ENCODE measurements at places on chromosomes 6 and 20. TPM values are rescaled to one million over a fixed set of nuclear protein-coding genes. Genes with fewer than 3 reads are reported as not detected.

The SEL1L2 gene
- polyA plus RNA-seq, result not detected

The ROMO1 gene
- 1,087 TPM for polyA plus RNA-seq

The FKBP5 gene
- polyA plus RNA-seq, result 4.2 TPM

The CDC5L gene
- 6.0 TPM for polyA plus RNA-seq

DNA sequence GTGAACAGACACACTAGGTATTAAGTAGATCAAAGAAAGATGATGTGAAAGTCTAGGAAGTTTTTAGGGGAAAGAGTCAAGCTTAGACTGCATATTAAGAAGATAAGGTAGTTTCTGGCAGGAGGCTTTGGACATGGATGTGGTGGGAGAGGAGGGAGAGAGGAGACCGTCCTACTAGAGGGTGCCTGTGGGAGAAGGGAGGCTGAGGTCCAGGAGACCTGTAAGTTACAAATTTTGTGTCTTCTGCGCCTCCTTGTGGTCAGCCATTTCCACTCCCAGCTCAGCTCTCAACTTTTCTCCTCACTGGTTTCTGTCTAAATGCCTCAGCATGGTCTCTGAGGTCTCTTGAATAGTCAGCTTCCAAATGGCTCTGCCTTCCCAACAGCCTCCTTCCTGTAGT is 193.5 kb downstream of the UNC5CL start:
- peaks cover 6% of the 10 kb centered on the region for H3K4me1 ChIP-seq
- H3K36me3 ChIP-seq, result no peaks in the 10 kb centered on the region
- H3K4me3 ChIP-seq, result no peak overlapping the region
- DNase-seq, result no peak
- no peak overlapping the region for H3K27ac ChIP-seq

DNA sequence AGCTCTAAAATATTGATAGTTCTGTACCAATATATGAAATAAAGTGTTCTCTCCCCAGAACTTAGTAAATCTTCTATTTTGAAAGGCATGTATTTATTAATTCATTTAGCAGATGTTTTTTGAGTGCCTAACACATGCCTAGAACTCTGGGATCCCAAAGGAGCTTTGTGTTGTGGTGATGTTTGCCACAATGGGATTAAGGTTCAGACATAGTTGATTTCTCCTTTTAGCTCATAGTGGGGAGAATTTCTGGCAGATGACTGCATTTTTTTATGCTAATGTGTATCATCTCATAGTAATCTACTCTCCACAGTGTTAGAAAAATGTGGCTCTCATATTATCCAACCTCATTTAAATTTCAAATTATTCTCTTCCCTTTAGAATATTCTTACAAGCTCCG is 21.7 kb downstream of the MYB start:
- no peak overlapping the region for H3K4me3 ChIP-seq
- H3K4me1 ChIP-seq, result no peaks in the 10 kb centered on the region
- DNase-seq, result no peak
- peaks cover 9% of the 10 kb centered on the region for H3K36me3 ChIP-seq

DNA sequence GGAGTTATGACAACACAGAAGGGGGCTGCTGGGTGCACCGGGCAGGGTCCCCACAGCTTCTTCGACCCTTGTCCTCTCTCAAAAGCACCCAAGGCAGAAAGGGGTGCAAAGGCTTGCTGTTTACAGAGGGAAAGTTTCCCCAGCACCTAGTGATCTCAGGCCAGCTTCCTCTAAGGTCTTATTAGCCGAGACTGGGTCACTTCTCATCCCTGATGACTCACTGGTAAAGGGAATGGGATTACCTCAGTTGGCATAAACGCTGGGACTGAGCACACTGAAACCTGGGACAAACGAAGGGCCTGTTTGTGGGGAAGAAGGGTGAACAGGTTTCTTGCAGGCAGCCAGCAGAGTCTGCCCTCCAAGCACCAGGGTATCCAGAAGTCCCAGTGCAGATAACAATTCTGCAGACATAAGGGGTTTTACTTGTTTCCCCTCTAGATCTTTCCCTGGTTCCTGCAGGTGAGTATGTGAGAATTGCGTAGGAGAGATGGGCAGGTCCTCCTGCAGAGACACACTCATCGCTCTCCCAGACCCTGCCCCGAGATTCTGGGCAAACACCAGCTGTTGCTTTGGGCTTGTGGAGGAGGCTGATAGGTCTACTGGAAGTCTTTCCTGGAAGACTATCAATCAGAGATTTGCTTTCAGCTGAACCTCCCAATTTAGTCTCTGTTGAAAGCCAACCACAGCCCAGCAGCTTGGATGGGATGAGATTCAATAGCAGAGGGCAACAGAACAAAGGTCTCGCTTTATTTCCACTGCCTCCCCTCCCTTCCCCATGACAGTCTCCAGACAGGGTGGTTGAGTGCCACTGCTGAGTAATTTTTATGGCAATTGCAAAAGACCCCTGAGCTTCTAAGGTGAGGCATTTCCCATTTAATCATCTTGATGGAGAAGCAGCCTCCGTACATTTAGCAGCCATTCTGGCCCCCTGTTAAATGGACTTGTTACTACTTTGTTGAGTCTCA is 25.7 kb downstream of the KCNG1 start:
- H3K36me3 ChIP-seq, result no peaks in the 10 kb centered on the region
- H3K4me1 ChIP-seq, result no peaks in the 10 kb centered on the region
- DNase-seq, result no peak
- no peaks in the 10 kb centered on the region for H3K27me3 ChIP-seq

GRCh38 chr6:158912655-158913054 is 87.3 kb downstream of the RSPH3 start:
- no peak overlapping the region for H3K4me3 ChIP-seq
- no peaks in the 10 kb centered on the region for H3K4me1 ChIP-seq
- DNase-seq, result no peak
- no peak overlapping the region for H3K27ac ChIP-seq
- no peaks in the 10 kb centered on the region for H3K27me3 ChIP-seq

GRCh38 chr6:150857062-150857944 is 8.2 kb upstream of the MTHFD1L start:
- no peaks in the 10 kb centered on the region for H3K36me3 ChIP-seq
- no peak overlapping the region for H3K4me3 ChIP-seq
- no peaks in the 10 kb centered on the region for H3K27me3 ChIP-seq
- H3K4me1 ChIP-seq, result peaks cover 20% of the 10 kb centered on the region
- H3K27ac ChIP-seq, result peak overlapping the region; percentile 99

- H3K36me3 ChIP-seq, result no peaks in the 10 kb centered on the region
- H3K27me3 ChIP-seq, result peaks cover 19% of the 10 kb centered on the region
- no peak overlapping the region for H3K27ac ChIP-seq
- no peak for DNase-seq
- peak overlapping the region; percentile 70 for H3K4me3 ChIP-seq
Observed at GRCh38 chr20:36093804-36094145, 60.8 kb upstream of the EPB41L1 start.

GRCh38 chr6:110217266-110217665 is 37.0 kb downstream of the CDC40 start:
- H3K4me3 ChIP-seq, result no peak overlapping the region
- no peaks in the 10 kb centered on the region for H3K27me3 ChIP-seq
- no peaks in the 10 kb centered on the region for H3K4me1 ChIP-seq
- H3K27ac ChIP-seq, result no peak overlapping the region
- no peak for DNase-seq

DNA sequence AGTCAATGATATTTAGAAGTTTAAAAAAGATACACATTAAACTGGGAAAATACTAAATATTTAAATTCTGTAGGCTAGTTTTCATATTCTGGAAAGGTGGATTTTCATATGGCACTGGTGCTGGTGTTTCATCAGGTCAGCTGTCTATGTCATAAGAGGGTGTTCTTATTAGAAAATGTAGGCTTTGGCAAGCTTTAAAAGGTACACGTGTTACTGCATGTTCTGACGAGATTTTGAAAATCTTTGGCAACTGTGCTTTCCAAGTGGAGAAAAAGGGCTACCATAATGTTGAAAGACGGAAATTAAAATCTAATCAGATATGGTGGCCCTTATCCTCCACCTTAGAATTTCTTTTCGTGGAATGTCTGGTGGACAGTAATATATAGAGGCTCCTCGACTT is 30.0 kb downstream of the SLC22A3 start:
- H3K4me1 ChIP-seq, result no peaks in the 10 kb centered on the region
- no peaks in the 10 kb centered on the region for H3K27me3 ChIP-seq
- DNase-seq, result no peak
- H3K36me3 ChIP-seq, result no peaks in the 10 kb centered on the region
- H3K4me3 ChIP-seq, result no peak overlapping the region

DNA sequence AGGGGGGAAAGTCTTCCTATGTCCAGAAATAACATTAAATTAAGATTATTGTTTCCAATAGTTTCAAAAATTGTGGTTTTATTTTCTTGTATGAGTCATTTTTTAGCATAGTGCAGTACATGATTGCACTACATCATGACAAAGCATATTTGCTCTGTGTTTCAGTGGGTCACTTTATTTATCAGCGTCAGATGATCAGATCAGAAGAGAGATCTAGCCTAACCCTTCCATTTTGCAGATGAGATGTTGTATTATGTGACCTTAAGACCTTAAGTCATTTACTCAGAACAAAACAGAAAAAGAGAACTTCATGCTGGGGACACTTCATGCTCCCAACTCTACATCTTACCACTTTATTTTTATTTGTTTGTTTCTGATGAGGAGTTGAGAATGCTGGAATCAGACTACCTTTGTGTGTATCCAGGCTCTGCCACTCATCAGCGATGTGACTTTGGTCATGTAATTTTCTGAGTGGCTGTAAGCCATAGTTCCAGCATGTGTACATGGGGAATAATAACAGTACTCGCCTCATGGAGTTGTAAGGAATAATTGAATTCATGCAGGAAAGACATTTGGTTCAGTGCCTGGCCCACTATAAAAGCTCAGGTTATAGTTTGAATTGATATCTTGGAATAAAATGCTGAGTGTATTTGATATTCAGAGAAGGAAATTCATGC is 13.5 kb downstream of the EYA4 start:
- H3K4me3 ChIP-seq, result no peak overlapping the region
- no peak for DNase-seq
- H3K27me3 ChIP-seq, result no peaks in the 10 kb centered on the region
- H3K27ac ChIP-seq, result no peak overlapping the region
- no peaks in the 10 kb centered on the region for H3K36me3 ChIP-seq

DNA sequence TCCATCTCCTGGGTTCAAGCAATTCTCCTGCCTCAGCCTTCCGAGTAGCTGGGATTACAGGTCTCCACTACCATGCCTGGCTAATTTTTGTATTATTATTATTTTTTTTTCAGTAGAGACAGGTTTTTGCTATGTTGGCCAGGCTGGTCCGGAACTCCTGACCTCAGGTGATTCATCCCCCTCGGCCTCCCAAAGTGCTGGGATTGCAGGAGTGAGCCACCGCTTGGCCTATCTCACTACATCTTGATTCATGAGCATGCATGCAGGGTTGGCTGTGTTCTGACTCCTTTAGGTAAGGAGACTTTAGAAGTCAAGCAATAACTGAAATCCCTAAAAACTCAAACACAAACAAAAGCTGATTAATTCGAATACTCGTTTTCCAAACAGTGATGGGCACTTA is 80.9 kb downstream of the GJA1 start:
- DNase-seq, result no peak
- H3K4me3 ChIP-seq, result no peak overlapping the region
- H3K4me1 ChIP-seq, result no peaks in the 10 kb centered on the region
- peak overlapping the region; percentile 56 for H3K27ac ChIP-seq

DNA sequence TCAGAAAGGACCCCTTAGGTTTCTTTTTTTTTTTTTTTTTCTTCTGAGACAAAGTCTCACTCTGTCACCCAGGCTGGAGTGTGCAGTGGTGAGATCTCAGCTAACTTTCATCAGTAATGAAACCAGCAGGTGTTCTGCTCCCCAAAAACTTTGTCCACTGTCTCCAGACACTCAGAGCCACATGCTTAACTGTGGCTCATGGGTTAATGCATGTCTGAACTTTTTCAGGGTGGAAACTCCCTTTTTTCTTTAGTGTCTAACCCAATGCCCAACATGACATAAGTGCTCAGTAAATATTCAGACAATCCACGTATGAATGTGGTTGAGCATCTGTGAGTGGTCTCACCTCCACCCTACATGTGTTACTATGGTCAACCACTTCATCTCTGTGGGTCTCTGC is 45.4 kb downstream of the MYB start:
- H3K27ac ChIP-seq, result no peak overlapping the region
- no peak overlapping the region for H3K4me3 ChIP-seq
- no peaks in the 10 kb centered on the region for H3K36me3 ChIP-seq
- H3K4me1 ChIP-seq, result no peaks in the 10 kb centered on the region
- no peak for DNase-seq

DNA sequence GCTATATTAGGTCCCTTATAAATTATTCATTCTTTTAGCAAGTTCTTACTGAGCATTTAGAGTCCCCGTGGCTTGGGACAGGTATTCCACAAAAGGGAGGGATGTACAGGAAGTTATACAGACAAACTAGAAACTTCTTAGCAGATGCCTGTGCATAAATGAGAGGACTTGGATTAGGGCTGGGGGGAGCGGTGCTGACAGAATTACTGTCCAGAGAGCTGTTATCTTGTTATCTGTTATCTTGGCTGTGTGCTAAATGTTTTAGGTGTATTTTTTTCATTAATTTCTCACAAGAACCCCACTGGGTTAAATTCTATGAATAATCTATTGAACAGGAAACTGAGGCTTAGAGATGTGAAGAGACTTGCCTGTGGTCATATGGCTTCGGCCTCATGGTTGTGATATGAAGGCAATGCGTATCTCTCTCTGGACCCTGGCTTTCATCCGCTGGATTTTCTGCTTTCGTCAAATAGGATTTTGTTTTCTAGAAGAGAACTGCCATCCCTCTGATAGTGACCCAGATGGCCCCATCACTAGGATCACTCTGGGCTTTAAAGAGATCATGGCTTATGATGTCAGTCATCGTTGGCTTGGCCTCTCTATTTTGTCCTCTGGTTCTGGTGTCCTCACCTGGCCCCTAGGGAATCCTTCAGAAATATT is 32.3 kb upstream of the RREB1 start:
- H3K36me3 ChIP-seq, result no peaks in the 10 kb centered on the region
- no peak overlapping the region for H3K27ac ChIP-seq
- H3K4me3 ChIP-seq, result no peak overlapping the region
- DNase-seq, result no peak

Measured in SK-N-SH (cell line).